ENCODE measurements at places on chromosomes 1 and 21.

DNA sequence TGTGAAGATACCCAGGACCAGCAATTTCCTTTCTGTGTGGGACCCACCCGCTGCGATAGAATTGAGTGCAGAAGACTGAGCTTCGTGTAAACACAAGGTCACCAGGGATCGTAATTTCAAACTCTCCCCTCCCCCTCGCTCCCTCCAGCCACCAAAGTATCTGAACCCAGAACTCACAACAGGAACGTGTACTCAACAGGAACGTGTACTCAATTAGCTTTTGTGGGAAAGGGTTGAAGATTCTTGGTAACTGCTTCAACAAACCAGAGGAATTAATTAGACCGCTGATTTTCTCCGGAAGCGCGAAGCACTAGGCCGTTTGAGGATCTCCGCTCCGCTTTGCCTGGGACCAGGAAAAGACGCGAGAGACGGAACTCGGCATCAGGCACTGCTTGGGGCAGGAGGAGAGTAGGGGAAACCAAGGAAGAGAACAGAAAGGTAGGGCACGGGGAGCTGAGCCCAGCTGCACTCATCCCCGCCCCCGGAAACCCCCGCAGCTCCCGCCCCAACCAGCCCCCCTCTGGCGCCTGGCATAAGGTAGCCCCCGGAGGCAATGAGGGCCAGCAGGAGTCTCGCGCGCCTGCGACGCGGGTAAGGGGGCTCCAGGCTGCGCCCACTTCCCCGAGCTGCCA is 453 bp downstream of the DRAM2 start:
- DNase-seq: peak; percentile 1

- DNase-seq: no peak
Observed at GRCh38 chr1:101124405-101124804, 98.8 kb upstream of the DPH5 start.

DNA sequence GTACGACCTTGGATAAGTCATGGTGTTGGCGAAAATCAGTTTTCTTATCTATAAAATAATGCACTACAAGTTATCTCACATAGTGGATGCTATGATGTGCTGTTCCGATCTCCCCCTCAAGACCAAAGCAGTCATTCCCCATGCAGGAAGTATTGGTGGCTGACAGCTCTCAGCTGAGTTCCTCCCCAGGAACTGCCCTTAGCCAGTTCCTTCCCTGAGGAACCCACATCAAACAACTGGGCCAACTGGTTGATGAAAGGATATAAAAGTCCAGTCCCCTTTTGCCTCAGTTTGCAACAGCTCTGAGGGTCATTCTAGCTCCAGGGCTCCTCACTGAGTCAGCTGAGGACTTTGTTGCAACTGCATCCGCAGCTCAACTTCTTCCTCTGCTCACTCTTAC is 16.1 kb upstream of the SLAMF1 start:
- no peak for DNase-seq

DNA sequence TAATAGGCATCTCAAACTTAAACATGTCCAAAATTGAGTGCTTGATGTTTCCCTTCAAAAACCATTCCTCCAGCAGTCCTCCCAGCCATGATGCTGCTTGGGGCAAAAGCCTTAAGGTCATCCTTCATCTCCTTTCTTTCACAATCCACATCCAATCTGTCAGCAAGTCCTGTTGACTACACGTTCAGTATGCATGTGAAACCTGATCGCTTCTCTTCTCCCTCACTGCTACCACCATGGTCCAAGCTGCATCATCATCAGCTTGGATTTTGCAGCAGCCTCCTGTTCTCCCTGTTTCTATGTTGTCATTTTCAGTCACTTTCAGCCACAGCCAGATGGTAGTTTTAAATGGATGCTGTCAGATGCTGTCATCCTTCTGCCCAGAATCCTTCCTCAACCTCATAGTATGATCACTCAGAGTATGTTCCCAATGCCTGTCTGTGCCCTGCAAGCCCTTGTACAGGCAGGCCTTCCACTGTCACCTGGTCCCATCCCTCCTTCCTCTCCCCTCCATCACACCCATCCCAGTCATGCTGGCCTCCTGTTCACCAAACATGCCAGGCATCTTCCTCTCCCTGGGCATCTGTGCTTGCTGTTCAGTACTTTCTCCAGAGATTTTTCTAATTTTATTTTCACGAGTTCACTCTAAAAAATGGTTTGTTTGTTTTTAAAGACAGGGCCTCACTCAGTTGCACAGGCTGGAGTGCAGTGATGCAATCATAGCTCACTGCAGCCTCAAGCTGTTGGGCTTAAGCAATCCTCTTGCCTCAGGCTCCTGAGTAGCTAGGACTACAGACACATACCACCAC is 66.0 kb downstream of the SYDE2 start:
- no peak for DNase-seq

DNA sequence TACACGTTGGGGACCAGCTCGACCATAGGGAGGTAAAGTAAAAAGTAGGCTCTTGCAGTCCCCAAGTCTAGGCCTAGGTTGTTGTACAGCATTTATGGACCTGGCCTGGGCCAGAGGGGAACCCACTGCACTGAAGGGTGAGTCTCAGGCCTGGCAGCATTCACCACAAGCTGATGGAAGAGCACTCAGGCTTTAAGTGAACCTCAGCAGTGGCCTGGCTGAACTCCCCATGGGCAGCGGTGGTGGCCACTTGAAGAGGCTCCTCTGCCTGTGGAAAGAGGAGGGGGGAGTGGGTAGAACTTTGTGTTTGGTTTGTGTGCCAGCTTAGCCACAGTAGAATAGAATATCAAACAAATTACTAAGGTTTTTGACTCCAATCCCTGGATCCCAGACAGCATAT is 176.2 kb upstream of the PRMT6 start:
- DNase-seq: no peak

DNA sequence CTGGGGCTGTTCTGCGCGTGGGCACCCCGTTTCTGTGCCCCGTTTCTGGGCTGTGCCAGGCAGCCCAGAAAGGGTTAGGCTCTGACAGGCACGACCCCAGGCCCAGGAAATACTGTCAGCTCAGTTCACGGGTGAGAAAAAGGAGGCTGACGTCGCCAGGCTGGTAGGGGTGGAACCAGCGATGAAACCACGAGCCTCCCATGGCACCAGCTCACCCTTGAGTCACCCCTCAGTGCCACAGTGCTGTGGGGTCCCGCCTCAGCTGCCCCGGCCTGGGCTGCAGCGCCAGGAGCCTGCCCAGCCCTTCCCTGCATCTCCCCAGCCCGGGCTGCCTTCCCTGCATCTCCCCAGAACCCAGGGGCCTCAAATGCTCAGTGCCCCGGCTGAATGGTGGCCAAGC is 11.5 kb downstream of the MEGF6 start:
- DNase-seq: no peak

DNA sequence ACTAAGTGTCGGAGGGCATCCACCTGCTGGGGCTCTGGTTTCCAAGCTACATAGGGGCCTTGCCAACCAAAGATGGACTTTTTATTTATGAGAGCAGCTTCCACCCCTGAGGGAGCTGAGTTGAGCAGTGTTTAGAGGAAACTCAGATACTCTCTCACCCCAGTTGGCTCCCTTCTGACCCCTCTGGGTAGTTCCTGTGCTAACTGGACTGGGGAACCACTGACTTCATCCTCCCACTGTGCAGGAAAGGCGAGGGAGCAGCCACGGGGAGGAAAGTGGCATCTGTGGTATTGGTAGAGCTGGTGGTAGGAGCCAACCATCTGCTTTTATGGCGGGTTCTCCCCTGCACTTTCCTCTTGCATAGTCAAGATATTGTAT is 70.4 kb downstream of the MPZL1 start:
- no peak for DNase-seq

DNA sequence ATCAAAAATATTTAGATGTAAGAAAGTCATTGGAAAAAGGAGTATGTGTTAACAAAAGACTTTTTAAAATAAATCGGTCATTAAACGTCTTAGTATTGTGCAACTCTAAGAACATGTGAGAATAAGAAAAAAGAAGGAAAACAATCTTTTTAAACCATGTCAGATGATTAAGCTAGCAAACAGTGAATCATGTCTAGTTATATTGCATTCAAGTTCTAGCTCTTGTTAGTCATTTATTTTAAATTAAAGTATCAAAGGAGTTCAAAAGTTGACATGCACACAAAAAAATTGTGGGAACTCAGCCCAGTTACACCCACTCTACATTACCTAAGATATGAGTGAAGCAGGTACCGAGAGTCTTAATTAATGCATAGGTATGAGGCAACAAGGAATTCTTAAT is 9.8 kb downstream of the FRRS1 start:
- DNase-seq: no peak

DNA sequence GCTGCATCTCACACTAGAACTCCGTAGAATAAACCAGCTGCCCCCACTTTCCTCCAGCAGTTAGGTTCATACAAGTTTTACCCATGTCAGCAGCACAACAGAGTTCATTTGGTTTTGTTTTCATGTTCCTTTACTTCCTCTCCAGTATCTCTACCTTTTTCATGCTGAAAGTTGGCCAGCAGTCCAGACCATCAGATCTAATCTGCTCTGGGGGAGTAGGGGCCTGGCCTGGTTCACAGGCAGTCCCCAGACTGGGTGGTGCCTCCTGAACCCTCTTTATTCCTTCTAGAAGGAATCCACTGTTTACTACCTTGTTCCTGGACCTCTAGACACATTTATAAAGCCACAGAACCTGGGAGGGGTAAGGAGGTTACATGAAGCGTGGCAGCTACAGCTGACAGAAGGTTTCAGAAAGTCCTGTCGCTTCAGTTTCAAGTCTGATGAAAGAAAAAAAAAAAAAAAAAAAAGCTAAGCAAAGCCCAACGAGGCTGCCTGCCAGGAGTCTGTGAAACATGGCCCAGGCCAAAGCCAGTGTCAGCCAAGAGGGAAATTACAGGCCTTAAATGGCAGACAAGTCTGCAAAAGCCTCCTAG is 184.6 kb upstream of the JUN start:
- DNase-seq: no peak

- no peak for DNase-seq
Observed at GRCh38 chr21:17667256-17667655, 54.6 kb upstream of the BTG3 start.

DNA sequence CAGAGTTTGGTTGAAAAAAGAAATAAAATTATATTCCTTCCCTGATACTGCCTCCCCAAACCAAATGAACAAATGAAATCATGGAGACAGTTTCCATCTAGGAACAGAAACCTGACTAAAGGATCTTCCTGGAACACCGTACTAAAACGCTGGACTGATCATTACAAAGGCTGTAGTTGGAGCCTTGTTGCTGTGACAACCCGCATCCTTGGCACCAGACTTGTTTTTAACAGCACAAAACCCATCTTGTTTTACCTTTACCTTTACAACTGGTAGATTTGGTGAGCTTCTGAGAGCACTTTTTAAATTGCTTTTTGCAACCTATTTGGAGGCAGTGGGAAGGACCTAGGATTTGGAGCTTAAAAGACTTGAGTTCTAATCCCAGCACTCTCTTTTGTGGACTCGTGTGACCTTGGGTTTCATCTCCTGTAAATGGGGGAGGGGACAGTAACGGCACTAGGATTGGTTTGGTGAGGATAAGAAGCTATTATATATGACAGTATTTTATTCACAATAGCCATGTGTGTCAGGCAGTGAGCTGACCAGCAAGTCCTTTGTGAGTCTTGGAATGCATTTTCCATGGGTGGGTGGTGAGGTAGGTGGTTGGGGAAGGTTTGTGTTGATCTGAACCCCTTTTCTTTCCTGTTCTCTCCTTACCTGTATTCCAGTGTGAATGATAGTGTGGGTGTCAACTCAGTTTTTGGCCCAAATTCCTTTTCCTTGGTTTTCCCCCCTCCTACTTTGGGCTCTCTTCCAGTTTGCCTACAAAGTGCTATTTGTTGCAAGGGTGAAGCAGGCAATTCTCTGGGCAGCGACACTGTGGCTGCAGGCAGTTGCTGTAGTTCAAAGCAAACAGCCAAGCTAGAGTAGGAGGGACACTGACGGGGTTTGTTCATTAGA is 12.6 kb downstream of the LRRC8D start:
- no peak for DNase-seq

- no peak for DNase-seq
Observed at GRCh38 chr1:48876330-48876785, 99.7 kb upstream of the BEND5 start.

DNA sequence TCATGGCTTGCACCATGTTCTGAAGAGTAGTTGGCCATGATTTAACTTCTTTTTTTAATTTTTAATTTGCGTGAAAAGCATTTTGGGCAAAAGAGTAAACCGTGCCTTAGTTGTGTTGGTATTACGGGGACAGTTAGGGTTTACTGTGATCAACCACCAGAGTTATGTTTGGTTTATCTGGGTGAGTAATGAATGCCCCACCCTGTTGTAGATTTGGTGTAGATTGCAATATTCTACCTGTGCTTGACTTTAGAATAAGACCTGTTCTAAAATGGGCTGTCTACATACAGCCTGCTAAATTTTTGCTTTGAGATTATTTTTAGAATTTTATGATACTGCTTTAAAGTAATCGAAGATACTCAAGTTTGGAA is 1.4 kb downstream of the USP25 start:
- no peak for DNase-seq

DNA sequence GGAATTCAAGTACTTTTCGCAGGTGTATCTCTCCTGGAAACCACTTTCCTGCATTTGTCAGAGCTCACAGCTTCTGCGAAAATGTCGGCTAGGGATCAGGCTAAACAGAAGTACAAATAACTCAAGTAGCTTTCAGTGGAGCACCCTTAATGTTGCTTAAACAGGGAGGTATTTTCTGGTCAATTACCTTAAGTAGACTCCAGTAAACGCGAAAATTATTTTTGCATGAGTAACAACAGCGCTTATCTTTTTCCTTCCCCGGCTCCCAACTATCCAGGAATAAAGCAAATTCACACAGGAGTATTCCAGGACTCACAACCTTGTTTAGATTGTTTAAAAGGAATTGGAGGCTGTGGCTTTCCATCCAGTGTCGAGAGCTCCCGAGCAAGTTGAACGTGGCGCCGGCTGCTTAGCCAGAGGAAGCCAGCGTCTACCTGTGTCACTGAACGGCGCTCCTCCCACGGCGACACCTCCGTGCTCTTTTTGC is 7.3 kb upstream of the SIM2 start:
- no peak for DNase-seq

Measured in stimulated activated CD8-positive, alpha-beta memory T cell treated with anti-CD3 and anti-CD28 coated beads, Interleukin-4, amount 100 ng/mL, for 1 hour (primary cell).